ENCODE measurements at places on chromosomes 5 and 9. TPM values are rescaled to one million over a fixed set of nuclear protein-coding genes. Genes with fewer than 3 reads are reported as not detected.

GRCh38 chr5:32984851-32985610, 273.9 kb downstream of the NPR3 start:
- no peak for DNase-seq

DNA sequence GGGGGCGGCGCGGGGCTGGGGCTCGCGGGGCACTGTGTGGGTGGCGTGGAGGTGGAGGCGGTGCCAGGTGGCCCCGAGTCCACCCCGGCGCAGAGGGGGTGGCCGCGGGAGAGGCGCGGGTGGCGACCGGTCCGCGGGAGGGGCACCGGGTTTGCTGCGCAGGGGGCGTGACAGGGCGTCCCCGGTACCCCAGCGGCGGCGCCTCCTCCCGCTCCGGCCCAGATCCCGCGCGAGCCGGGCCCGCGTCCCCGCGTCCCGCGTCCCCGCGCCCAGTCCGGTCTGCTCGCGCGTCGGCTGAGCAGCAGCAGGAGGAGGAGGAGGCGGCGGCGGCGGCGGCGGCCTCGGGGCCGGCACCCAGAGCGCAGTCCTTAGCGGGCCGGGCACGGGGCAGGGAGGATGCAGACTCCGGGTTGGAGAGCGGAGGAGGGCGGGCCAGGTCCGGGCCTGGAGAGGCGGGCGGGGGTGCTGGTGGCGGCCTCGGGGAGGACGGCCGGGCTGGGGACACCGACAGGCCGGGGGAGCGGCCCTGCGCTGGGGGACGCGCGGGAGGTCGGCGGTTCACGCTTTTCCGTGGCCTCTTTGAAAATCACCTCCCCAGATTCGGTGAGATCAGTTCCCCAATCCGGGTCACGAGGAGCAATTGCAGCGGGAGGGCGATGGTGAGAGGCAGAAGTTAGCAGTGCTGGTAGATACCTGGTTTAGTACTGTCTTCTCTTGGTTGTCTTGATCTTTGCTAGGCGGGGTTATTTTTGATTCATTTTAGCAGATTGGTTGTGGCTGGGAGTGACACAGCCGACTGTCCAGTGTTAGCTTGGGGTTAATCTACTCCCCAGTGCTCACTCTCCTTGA, 1.7 kb downstream of the TRIO start:
- peak; percentile 89 for DNase-seq

DNA sequence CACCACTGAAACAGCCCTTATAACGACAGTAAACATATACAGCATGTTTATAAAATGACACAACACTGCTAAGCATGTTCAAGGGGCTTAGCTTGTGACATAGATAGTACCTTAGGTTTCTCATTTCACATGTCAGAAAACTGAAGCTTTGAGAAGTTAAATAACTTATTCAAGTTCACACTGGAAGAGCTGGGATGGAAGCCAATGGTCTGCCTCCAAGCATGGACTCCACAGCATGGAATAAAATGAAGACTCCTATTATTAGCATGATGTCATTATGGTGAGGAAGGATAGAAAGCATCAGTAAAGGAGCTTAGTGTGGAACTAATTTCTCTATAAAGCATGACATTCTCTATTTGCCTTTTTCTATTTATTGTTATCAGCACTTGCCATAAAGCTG, 316.7 kb downstream of the PLK2 start:
- no peak for DNase-seq

DNA sequence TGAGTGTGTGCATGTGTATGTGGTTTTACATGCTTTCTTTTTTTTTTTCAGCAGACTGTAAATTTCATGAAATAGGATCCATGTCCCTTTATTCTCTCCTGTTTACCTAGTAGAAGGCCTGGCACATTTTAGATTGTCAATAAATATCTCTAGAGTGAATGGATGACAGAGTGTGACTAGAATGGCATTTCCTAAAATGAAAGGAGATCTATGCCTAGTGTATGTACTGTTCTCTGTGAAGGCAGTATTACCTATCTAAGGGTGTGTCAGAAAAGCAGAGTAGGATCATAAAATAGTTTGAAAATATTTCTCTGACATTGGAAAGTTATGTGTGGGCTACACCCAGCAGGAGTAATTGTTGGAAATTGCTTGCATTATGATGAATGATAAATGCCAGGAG, 1876.0 kb upstream of the C9orf72 start:
- peak; percentile 12 for DNase-seq

DNA sequence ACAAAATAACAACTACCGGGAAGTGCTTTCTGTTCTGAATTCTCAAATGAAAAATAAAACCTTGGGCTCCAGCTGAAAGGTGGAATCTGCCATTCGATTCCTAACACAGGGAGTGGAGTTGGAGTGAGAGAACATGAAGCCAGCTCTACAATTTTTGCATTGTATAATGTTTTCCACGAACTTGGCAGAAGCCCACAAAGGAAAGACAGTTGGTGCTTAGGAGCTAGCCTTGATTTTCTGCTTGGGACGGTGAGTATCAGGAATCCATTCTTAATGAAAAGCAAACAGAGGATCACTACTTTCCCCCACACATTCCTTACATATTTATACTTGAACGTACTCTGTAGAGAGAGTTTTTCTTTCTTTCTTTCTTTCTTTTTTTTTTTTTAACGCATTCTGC, 74.2 kb upstream of the FBXL7 start:
- DNase-seq = no peak

Gene C5orf24
- polyA plus RNA-seq = 18.2 TPM

DNA sequence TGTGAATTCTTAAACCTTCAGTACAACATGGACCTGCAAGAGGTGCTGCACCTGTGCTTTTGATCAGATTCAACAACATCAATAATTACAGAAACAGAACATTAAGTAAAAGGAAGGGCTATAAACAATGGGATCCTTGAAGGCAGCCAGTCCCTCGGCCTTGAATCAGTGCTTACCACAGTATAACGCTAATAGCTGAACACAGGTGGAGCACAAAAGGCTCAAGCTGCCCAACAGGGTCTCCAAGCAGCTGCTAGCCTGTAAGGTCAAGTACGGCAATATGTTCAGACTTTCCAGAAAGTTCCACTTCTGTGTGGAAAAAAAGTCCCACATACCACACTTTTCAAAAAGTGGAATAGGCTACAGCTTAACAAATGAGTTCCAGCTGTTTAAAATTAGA, 61.9 kb upstream of the ITGA1 start:
- DNase-seq = no peak

DNA sequence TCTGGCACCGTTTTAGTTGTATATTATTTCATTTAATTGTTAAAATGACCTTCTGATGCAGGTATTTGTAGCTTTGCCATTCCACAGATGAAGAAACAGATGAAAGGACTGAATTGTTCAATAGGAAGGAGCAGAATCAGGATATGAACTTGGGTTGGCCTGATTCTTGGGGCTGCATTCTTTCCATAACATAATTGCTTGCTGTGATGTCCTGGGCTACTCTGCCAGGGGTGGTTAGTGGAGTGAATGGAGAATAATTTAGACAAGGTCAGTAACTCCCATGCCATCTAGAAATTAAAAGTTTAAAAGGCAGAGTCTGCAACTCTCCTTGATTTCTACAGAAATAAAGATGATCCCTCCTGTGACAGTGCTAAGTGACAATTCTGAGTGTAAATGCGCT, 15.9 kb downstream of the TLR4 start:
- no peak for DNase-seq
